Ureter (tissue), 1 donor: ENCODE measurements at places on chromosomes 12 and 14. TPM values are rescaled to one million over a fixed set of nuclear protein-coding genes. Genes with fewer than 3 reads are reported as not detected.

EPS8 gene
- total RNA-seq = 155 TPM

SLC39A9 gene
- total RNA-seq = 66.4 TPM

GLIPR1 gene
- total RNA-seq = 18.4 TPM

- DNase-seq = no peak
Measured at GRCh38 chr12:121549075-121549474, 31.7 kb downstream of the KDM2B start.

GRCh38 chr14:77025744-77026165 lies 2.8 kb downstream of the IRF2BPL start:
- DNase-seq = no peak

DNA sequence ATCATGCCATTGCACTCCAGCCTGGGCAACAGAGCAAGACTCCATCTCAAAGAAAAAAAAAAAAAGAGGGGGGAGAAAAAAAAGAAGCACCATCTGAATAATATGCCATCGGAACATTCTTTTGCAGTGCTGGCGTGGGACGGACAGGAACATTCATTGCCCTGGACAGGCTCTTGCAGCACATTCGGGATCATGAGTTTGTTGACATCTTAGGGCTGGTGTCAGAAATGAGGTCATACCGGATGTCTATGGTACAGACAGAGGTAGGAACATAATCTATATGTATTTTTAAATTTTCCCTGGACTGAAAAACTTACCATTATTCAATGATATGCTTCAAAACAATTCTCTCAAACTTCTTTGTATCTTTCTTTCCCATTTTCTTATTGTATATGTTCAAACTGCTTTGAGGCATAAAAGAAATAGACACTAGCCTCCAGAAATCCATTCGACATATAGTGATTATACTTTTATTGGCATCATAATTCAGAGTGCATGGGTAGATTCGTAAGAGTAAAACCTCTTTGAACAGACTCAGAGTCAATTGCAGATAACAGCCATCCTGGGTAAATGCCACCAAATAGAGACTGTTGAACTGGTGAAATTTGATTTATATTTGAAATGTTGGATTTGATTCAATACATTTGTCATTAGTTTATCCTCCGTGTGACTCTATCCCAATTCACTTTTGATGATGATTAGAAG lies 199.7 kb downstream of the EPS8 start:
- DNase-seq = no peak

DNA sequence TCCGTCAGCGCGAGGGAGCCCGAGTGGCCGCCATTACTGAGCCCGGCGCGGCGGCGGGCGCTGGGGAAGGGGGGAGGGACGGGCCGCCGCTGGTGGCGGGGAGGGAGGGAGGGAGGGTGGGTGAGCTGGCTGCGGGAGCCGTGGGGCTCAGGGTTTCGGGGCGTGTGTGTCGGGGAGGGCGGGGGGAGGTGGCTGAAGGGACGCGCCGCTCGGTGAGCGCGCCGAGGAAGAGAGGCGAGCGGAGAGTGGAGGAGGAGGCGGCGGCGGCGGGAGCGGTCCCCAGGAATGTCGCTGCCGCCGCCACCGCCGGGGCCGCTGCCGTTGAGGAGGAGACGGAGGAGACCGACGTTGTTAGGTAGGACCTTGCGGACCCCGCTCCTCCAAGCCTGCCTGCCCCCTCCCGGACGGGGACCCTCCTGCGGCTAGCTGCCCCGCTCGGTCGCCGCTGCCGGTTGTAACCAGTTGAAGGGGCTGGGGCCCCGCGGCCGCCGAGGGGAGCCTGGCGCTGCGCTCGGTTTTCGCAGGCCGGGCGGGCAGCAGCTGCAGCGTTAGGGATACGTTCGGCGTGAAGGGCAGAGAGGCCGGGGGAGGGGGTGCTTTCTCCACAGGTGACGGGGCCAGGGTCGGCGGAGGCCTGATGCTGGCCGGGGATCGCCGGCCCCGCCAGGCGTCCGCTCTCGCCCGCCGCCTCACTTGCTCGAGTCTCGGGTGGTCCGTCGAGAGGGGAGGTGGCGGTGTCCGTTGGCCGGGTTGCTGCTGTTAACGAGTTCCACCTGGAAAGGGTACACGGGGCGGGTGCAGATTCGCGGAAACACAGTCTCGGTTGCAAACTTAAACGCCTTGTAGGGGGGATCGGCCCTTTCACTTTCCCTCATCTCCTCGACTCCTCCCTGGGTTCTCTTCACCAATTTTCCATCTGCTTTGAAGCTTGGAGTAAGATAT lies at the start of gene ARHGAP5:
ARHGAP5 (plus strand) TSS at position 224 of the 942 bp plus-strand sequence. CDS start 13,366 bp downstream, outside the sequence.
- DNase-seq = peak; percentile 53

DNA sequence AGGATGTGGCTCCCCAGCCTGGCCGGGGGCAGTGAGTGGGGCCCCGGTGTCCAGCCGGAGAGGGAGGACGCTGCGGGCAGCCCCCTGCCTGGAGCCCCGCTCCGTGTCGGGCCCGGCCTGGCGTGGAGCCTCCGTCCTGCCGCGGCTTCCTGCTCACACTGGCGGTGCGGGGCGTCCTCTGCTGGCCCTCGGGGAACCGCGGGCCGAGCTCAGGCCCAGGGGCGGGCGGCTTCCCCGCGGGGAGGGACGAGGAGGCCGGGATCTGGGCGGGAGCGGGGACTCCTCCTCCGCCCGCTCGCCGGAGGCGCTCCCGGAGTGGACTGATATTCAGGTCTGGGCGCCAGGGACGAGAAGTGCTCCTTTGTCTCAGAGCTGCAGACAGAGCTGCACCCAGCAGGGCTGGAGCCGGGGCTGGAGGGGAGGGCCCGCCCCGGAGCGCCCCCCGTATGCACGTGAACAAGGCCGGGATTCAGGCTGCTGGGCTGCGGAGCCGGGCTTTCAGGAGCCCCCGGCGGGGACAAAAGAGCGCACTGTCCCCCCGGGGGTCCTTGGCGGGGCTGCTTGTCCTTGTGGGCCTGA lies 2.2 kb downstream of the MMP17 start:
- peak; percentile 79 for DNase-seq

DNA sequence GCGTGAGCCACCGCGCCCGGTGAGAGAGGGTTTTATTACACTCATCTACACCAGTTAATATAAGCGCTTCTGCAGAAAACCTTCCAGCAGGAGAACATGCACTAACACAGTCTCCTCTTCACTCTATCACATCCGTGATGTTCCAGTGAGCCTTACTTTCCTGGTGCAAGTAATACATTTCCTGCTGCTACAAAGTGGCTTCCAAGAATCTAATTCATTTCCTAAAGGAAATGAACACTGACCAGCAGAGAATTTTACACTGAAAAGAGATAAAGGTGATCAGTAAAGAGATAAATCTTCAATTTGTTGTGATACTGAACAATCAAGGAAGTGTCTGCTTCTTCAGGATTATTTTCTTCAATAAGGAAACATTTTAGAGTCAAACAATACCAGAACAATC lies 39.5 kb downstream of the ZFYVE21 start:
- no peak for DNase-seq

DNA sequence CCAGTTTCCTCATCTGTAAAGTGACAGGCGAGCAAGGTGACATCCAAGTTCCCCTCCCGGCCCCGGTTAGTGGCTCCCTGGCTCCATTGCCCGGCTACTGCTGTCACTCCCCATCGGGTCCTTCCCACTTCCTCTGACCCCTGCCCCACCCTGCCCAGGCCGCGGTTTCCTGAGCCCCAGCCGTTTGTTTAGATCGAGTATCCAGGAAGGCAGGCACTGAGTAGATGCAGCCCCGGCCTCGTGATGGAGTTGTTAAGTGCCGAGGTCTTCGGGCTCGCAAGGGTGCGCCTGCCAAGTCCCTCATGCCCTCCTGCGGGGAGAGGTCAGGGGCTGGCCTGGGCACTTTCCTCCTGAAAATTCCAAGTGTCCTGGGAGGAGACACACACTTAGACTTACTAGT lies 55.4 kb downstream of the TEAD4 start:
- DNase-seq = no peak

DNA sequence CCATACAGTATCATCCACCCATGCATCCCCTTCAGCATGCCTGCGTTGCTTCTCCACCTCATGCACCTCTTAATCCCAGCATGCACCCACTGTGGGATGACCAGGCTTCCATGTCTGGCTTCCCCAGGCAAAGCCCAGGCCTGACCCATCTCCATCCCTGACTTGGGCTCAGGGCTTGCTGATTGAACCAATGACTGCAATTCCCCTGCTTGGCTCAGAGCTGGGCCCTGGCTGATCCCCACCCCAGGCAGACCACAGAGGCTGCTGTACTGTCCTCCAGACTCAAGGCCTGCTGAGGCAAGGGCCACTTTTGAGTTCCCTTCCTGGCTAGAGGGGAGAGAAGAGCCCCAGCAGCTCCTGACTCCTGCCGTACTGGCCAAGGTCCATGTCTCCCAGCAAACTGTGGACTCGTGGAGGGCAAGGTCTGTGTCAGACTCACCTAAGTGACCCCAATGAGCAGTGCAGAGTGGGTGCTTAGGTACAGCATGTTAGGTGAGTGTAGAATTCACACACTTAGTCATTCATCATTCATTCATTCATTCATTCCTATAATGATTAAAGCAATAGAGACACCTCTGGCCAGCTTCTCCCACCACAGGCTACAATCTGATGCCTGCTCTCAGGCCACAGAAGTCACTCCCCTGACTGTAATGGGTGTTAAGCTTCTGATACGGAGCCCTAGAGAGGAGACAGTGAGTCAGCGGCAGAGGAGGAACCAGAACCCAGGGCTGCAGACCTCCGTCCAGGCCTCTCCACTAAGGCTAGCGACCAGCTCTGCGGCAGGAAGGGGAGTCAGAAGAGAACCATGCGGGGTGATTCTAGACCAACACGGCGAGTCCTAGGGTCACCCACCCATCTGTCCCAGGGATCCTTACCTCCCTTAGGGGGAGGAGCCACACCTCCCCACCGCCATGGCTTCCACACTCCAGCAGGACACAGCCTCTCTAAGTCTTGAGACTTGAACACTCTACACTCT lies 2.9 kb downstream of the BEGAIN start:
- no peak for DNase-seq

GRCh38 chr12:44972746-44973421 lies 78.0 kb downstream of the DBX2 start:
- DNase-seq = no peak

- DNase-seq = no peak
Measured at GRCh38 chr14:106459971-106460730, 933.8 kb downstream of the TMEM121 start.

- DNase-seq = no peak
Measured at GRCh38 chr14:61646366-61647116, 48.8 kb upstream of the HIF1A start.

- DNase-seq = peak; percentile 74
Measured at GRCh38 chr12:63844391-63845341, at the start of gene SRGAP1. TSS of gene SRGAP1 (plus strand) at chr12:63844700. CDS start at chr12:63844817, 117 bp downstream.
